GM20000 (cell line): ENCODE measurements at places on chromosomes 13 and 19.

- peak; percentile 98 for DNase-seq
These were observed at the start of gene TMEM147 for GRCh38 chr19:35545001-35545854. Gene TMEM147 (plus strand): TSS chr19:35545626. CDS start chr19:35545740, 114 bp downstream.

DNA sequence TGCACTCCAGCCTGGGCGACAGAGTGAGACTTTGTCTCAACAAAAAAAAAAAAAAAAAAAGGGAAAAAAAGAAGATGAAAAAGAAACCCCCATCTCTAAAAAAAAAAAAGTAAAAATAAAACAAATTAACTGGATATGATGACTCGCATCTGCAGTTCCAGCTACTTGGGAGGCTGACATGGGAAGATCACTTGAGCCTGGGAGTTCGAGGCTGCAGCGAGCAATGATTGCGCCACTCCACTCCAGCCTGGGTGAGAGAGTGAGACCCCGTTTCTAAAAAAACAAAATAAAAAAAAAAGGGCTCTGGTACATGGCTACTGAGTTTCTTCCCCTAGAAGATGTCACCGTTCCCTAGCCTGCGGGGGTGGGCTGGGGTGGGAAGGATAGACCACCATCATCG is 2.4 kb upstream of the CATSPERG start:
- DNase-seq, result no peak

- no peak for DNase-seq
These were observed 737.1 kb upstream of the SLC10A2 start for GRCh38 chr13:103803349-103803748.

DNA sequence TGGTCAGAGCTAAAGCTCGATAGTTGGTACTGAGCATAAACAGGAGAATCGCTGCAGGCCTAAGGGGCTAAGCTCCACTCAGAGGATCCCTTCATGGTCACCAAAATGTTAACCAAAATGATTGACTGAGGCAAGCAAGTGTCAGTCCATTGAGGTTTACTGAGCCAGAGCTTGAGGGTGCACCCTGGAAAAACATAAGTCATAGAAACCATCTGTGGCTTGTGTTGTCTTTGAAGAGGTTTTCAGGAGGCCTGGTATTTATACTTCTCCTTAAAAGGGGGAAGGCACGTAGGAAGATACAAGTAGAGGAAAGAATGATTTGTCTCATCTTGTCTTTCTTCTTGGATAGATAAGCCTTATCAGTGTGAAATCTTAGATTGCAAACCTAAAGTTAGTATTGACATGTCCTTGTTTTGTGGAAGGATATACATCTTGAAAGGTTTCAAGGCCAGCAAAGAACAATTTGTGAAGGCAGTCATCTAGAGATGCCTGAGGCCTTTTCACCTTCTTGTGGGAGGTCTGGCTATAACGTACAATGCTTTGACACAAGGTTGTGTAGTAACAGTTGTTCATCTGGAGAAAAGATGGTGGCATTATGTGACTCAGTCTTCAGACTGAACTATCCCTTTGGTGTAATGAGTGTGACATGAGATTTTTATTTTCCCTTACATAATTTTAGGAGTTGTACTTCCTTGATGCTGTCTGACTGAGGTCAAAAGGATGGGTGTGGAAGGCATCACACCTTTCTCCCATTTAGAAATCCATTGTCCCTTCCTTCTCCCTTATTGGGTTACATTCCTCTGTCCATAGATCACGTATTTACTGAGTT is 14.7 kb upstream of the CEACAM6 start:
- no peak for DNase-seq

DNA sequence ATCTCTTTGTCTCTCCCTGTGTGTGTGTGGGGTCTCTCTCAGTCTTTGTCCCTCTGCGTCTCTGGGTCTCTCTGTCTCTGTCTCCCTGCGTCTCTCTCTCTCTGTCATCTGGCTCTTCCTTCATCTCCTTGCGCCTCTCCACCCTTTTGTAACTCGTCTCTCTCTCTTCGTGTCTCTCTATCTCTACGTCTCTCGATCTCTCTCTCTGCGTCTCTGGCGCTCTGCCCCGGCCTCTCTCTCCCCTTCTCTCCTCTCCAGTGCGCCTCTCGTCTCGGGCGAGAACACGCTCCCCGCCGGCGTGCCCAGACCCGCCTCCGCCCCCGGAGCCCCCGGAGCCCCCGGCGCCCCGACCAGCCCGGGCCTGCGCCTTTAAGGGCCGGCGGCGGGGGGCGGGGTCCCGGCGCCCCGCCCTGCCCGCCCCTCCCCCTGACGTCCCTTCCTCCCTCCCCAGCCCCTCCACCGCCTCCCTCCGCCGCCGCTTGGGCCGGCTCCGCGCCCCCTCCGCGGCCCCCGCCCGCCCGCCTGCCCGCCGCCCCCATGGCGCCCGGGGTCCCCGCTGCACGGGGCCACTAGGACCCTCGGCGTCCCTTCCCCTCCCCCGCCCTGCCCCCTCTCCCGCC is at the start of gene MARK4:
TSS of gene MARK4 (plus strand) at position 440 of the 620 bp plus-strand sequence. CDS start 318 bp downstream, outside the sequence.
- DNase-seq, result peak; percentile 99

- DNase-seq, result peak; percentile 49
These were observed 136.3 kb upstream of the SERP2 start for GRCh38 chr13:44237276-44237767.

DNA sequence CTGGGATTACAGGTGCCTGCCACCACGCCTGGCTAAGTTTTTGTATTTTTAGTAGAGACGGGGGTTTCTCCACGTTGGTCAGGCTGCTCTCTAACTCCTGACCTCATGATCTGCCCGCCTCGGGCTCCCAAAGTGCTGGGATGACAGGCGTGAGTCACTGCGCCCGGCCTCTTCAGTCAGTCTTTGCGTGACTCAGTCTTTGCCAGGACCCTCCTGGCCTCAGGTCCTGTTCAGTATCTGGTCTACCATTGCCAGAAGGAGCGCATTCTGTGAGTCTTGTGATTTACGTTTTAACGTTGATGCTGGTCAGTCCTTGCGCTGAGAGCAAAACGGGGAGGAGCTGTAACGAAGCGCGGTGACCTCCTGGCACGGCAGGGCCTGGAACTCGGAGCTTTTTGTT is 7.6 kb upstream of the HMG20B start:
- DNase-seq, result no peak

DNA sequence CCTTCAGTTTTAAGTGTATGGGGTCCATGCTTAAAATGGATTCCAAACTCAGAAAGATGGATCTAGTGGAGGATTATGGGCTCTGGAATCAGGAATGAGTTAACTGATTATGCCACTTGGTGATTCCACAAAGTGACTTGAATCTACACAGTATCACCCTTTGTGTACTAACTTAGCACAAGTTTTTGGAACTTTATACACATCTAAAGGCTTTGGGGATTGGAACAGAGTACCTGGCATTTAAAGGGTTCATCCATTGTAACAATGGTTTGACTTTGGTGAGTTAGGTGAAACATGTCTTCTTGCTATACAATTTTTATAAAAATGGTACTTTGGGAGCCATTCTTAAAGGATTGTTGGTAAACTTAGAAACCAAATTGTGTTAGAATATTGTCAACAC is 1.1 kb downstream of the RPL21 start:
- no peak for DNase-seq

DNA sequence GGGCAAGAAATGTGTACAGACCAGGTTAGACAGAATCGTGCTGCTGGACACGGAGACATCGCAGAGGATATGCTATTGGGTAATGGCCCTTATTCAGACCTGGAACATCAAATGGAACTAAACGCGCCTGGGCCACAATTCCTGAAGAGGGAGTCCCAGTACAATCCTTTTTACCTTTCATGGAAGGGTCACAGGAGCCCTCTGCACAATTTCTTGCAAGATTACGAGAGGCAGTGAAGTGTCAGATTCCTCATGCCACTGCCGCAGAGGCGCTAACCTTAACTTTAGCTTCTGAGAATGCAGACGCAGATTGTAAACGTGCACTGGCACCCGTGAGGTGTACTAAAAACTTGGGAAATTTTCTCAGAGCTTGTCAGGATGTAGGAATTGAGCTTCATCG is 18.1 kb downstream of the CLEC4M start:
- DNase-seq, result no peak

DNA sequence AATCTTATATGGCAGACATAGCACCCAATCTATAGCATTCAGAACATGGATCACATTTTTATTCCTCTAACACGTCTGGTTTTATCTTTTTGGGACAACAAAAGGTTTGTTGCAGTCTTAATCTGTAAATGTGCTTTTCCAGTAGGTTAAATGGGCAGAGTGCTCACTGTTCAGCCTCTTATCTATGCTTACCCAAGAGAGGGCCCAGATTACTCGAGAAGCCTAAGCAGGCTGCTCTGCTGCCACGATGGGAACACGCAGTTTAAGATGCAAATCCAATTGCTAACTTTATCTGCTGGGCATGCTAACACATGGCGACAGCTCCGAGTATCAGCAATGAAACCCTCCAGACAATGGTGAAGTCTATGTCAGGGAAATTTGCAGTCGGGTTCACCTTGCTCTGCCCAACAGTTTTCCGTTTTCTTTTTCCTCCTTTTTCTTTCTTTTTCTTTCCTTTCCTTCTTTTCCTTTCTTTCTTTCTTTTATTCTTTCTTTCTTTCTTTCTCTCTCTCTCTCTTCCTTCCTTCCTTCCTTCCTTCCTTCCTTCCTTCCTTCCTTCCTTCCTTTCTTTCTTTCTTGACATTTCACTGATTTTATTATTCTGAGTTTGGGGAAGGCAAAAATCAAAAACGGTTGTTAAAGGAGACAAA is 115.3 kb downstream of the RBM26 start:
- DNase-seq, result no peak

GRCh38 chr13:65292488-65292901 is 1937.6 kb downstream of the PCDH9 start:
- DNase-seq, result no peak
